GM23248 (cell line): ENCODE measurements at places on chromosomes 5 and 9. TPM values are rescaled to one million over a fixed set of nuclear protein-coding genes. Genes with fewer than 3 reads are reported as not detected.

- no peak for DNase-seq
- H3K36me3 ChIP-seq: no peaks in the 10 kb centered on the region
- H3K4me3 ChIP-seq: no peak overlapping the region
- no peak overlapping the region for H3K27ac ChIP-seq
These were observed 47.1 kb downstream of the NACC2 start for GRCh38 chr9:136047775-136048559.

SPATA9 gene
- 0.22 TPM in 1 of 2 replicates, not detected in the other for total RNA-seq

PRRC1 gene
- total RNA-seq: 51.3 and 61.2 TPM in 2 replicates

DNA sequence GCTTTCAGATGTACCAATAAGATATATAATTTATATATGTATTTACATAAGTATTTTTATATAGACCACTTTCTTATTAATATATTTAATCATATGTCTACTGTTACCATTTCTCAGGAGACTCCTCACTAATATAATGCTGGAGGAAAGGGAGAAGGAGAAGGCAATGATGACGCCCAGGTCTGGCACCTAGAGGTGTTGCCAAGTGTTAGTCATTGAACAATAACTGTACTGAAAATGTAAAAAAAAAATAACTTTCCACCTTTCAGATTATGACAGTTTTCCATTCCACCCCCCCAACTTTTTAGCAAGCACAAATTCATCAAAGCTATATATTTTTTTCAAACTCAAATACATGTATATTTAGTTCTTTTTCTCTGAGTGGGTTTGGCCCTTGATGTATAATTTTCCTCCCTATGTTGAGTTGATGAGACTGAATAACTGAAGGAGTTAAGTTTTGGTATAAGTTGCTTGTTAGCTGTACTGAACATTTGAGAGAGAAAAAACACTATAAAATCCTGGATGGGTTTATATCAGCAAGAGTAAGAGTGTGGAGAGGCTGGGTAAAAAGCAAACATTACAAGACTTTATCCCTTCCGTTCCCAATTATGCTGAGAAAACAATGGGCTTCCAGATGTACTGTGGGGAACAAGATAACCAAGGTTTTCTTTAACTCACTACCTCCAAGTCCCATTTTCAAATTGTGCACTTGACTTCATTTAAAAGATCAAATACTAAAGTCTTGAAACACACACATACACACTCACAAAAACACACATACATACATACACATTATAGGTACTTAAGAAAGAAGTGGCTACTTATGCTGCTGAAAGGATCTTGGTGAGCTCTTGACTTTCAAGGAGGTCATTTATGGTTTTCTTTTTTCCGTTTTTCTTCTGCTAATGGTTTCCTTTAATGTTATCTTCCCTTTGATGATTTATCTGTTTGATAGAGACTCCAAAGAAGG, 142.8 kb upstream of the IFNE start:
- H3K4me1 ChIP-seq: peaks cover 6% of the 10 kb centered on the region
- no peaks in the 10 kb centered on the region for H3K36me3 ChIP-seq
- no peak overlapping the region for H3K27ac ChIP-seq

- no peaks in the 10 kb centered on the region for H3K27me3 ChIP-seq
- H3K4me1 ChIP-seq: no peaks in the 10 kb centered on the region
- DNase-seq: no peak
- H3K4me3 ChIP-seq: no peak overlapping the region
These were observed 38.7 kb upstream of the PTGS1 start for GRCh38 chr9:122332083-122332482.

- DNase-seq: no peak
- no peaks in the 10 kb centered on the region for H3K36me3 ChIP-seq
- H3K4me1 ChIP-seq: no peaks in the 10 kb centered on the region
- H3K27ac ChIP-seq: no peak overlapping the region
- H3K4me3 ChIP-seq: no peak overlapping the region
These were observed 14.5 kb downstream of the GPRIN1 start for GRCh38 chr5:176595386-176595943.

- peak overlapping the region; percentile 1; the same call in 1 of the 2 replicates for H3K4me3 ChIP-seq
- H3K27me3 ChIP-seq: no peaks in the 10 kb centered on the region
- peaks cover 42% of the 10 kb centered on the region for H3K4me1 ChIP-seq
- H3K36me3 ChIP-seq: no peaks in the 10 kb centered on the region
- peak overlapping the region; percentile 87 for H3K27ac ChIP-seq
- no peak for DNase-seq
These were observed 560.3 kb upstream of the KLF4 start for GRCh38 chr9:108049671-108050494.

- peak; percentile 58 for DNase-seq
- H3K36me3 ChIP-seq: no peaks in the 10 kb centered on the region
- peak overlapping the region; percentile 28 for H3K4me3 ChIP-seq
- H3K27me3 ChIP-seq: no peaks in the 10 kb centered on the region
- H3K27ac ChIP-seq: peak overlapping the region; percentile 82
- H3K4me1 ChIP-seq: peaks cover 68% of the 10 kb centered on the region
These were observed 104.8 kb downstream of the LPAR1 start for GRCh38 chr9:110933350-110934001.
